ENCODE measurements at places on chromosomes 3 and 15.

GRCh38 chr3:126982126-126982470 is 817 bp upstream of the PLXNA1 start:
- DNase-seq: no peak

- DNase-seq: no peak
These were observed 146.8 kb downstream of the CDIN1 start for GRCh38 chr15:36726224-36726623.

- DNase-seq: no peak
These were observed 66.0 kb downstream of the CGNL1 start for GRCh38 chr15:57442335-57442734.

DNA sequence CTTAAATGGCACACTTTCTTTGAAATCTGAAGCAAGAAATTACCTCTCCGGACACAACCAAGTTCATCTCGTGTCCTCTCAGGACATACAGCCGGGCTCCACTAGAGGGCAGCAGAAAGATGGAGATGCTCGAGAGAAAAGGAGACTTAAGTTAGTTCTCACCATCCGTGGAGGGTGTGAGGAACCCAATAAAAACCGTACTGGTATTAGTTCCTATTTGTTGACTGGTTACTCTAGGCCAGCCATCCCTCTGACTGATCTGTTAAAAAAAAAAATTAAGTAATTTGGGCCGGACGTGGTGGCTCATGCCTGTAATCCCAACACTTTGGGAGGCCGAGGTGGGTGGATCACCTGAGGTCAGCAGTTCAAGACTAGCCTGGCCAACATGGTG is 7.9 kb upstream of the CYP11A1 start:
- peak; percentile 89 for DNase-seq

DNA sequence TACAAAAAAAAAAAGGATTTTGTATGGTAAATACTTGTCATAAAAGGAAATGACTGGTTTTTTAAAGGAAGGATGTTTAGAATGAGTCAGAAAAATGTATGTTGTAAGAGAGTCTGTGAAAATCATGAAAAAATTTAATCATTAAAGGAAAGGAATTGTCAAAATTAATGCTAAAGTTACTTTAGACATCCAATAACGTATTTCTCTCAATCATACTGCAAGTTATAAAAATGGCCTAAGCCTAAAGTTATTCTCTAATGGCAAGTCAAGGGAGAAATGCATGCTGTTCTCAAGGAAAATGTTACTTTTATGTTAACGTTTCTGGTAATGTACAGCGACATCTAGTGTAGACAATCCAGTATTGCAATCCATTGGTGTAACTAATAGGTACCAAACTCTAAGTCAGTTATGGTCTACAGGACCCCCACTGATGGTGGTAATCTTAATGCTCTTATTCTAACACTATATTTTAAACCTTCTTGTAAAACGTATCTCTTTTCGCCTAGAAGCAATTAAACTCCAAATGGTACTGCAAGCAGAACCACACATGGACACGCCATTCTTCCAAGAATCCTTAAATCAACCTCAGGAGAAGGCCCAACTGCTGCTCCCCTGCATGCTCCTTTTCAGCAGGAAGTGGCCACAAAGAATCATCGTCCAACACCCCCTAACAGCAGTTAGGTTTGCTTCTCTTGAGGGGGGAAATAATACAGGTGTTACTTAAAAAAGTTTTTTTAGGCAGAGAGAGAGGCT is 35.2 kb downstream of the NCEH1 start:
- DNase-seq: no peak

- DNase-seq: no peak
These were observed 83.7 kb downstream of the ARNT2 start for GRCh38 chr15:80487839-80488390.

- DNase-seq: no peak
These were observed 203.8 kb upstream of the HES1 start for GRCh38 chr3:193932136-193932535.

DNA sequence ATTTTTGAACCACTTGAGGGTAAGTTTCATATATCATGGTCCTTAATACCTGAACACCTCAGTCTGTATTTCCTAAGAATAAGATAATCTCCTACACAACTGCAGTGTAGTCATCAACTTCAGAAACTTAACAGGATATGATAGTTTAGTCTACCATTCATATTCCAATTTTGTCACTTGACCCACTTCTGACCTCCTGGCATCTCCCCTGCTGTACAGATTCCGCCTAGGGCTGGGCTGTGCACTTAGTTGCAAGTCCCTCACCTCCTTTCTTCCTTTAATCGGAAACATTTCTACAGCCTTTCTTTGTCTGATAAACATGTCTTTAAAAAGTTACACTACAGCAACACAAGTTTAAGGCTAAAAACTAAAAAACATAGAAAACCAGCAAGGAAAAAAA is 218.4 kb upstream of the SLCO3A1 start:
- DNase-seq: no peak

DNA sequence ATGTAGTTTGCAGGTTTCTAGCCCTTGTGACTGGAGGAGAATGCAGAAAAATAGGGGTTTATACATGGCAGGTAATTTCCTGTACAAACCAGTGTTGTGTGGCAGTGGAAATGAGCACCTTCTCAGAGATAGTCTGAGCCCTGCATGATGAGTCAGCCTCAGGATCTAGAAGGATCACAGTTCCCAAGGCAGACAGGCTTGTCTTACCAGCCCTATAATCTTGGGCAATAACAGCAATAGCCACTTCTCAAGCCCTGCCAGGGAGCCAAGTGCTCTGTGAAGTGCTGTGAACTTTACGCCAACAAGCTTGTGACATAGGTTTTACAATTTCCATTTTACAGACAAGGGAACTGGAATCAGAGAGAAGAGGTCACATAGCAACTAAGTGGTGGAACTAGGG is 89.4 kb downstream of the CD47 start:
- peak; percentile 74 for DNase-seq

All from colonic mucosa (tissue), 4 donors.